HCT116 (cell line): ENCODE measurements at places on chromosomes 1 and 21.
A peak's percentile ranks its signal among the peaks of the same experiment; 100 is the strongest.

- DNase-seq: no peak
Measured at GRCh38 chr21:46347791-46348381, 23.9 kb downstream of the PCNT start.

GRCh38 chr1:200437556-200438203 is 27.8 kb upstream of the ZNF281 start:
- no peak for DNase-seq

DNA sequence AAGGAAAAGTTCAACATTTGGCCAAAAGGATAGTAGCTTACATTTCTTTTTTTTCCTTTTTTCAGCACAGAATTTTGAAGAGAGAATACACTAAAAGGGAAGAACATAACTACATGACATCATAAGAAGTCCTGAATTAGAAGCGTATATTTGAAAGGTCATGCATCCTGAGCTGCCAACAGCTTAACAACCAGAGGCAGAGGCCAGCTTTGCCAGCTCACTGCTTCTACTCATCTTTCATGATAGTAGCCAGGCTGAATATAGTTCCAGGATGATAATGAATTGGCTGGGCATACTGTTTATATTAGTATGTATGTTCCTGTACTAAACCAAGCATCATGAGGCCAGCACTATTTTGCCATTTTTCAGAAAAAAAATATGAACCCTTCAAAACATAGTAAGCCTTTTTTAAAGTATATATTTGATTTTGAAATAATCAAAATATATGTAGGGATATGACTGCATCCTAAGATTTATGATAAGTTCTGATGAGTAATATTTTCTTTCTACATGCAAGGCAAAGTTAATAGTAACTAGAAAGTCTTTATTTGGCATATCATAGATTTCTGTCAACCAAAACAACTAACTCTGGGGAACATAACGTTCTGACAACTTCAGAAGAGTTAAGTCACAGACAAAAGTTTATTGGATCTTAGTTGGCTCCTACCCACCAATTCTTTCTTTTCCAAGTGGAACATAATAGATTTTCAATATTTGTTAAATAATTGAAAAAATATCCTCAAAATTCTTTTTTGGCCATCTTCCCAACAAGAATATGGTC is 123.2 kb downstream of the DPYD start:
- DNase-seq: no peak

- no peak for DNase-seq
Measured at GRCh38 chr1:153960206-153960605, 1.8 kb upstream of the CRTC2 start.

DNA sequence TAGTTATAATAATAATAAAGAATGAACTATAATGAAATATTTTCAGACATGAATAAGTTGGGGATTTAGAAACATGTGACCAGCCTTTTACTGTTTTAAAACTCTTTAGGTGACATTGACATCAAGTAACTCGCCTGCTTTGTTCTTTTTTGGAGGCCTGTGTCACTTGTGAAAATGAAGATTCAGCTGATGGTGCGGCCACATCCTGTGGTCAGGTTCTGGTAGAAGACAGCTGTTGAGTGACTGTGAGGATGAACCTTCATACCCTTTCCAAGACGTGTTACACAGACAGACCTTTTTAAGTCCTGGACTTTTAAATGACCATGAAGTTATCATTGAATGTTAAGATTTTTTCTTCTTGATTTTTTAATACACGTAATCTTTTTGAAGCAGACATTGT is 10.3 kb downstream of the UTS2 start:
- no peak for DNase-seq

- no peak for DNase-seq
Measured at GRCh38 chr1:42305639-42306038, 29.4 kb downstream of the FOXJ3 start.

DNA sequence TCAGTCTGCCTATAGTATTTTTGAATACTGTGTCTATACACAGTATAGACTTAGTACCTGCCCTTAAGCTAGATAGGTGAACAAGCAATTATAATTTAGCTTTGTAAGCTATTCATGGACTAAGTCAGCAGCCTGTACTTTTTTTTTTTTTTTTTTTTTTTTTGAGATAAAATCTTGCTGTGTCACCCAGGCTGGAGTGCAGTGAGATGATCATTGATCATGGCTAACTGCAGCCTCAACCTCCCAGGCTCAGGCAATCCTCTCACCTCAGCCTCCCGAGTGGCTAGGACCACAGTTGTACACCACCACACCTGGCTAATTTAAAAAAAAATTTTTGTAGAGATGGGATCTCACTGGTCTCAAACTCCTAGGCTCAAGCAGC is 17.3 kb downstream of the ITSN1 start:
- DNase-seq: no peak

DNA sequence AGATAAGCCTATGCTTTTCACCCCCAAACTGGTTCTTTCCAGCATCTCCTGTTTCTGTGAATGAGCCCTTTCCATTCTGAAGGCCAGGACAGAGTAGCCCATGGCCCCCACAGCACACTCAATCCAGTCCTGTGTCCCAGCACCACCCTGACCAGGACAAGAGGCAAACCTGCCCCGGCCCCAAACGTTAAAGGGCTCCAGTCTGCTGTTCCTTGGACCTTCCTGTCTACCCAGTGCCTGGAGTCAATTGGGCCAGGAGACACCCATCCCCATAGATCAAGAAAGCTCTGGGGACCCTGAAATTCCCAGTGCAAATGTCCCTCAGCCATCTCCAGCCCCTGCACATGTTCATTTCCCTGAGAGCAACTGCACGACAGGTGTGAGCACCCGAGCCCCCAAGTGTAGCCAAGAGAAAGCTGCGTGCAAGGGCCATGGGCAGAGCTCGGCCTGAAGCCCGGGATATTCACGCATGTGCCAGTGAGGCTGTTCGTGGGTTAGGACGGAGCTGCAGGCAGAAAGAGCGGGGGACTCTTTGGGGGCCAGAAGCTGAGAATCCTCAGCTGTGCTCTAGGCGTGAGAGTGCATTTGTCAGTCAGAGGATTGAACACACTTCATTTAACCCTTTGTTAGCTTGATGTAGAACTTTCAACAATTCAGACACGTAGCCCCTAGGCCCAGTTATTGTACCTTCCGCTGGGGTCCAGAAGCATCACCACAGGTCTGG is 4.2 kb upstream of the RIPK4 start:
- DNase-seq: no peak

DNA sequence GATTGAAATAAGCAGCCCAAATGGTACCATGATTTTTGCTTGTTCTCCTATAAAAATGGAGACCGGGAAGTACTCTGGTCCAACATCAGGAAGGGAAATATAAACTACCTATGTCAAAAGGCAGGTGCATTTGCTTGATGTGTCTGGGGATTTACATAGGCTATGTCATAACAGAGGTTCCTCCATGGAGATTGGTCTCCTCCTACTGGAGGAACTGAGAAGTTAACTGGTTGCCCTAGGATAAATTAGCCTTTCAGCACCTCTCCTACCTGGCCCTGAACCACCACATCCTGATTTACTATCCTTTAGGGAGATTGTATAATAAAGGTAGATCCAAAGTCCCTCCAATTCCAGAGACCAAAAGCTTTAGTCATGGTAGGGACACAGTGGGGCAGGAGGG is 1109.3 kb upstream of the B3GALT2 start:
- DNase-seq: peak; percentile 33

GRCh38 chr1:239221656-239222055 is 164.7 kb upstream of the CHRM3 start:
- DNase-seq: no peak

DNA sequence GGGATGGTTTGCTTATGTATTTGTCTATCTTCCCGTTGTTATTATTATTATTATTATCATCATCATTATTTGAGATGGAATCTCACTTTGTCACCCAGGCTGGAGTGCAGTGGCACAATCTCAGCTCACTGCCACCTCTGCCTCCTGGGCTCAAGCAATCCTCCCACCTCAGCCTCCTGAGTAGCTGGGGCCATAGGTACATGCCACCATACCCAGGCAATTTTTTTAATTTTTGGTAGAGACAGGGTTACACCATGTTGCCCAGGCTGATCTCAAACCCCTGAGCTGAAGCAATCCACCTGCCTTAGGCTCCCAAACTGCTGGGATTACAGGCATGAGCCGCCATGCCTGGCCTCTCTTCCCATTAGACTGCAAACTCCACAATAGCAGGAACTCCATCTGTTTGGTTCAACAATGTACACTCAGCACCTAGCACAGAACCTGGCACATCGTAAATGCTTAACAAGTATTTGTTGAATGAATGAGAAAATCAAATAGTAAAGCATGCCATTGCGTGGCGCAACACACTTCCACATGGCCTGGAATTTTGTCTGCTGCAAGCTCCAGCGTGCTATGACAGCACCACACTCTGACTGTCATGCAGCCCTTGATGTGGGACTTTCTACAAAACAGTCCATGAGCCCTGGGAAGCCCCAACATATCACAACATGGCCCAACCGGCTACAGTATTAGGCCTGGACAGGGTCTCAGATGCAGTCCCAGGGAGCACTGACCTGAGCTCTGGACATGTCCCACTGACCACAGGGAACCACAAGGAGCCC is 3.8 kb upstream of the TINAGL1 start:
- DNase-seq: no peak

DNA sequence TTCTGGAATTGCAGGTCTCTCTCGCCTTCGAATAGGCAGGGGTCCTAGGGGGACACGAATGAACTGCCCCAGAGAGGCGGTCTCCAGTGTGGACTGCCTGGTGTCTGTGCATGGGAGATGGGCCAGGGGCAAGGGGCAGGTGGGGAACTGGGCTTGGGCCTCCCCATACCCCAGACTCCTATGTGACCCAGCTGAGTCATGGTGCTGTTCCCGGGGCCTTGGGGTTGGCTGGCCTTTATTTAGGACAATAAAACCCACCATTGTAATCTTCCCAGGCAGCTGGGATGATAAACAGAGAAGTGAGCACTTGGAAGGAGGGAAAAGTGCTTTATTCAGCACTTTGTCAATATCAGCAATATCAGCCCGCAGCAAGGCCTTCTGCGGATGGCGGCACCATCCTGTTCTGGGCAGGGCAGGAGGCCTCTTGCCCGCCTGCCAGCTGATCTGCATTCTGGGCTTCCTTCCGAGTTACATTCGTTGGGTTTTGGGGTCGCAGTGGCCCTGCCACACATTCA is 209.0 kb upstream of the TMEM51 start:
- DNase-seq: no peak

GRCh38 chr1:196180847-196181593 is 427.2 kb downstream of the KCNT2 start:
- DNase-seq: peak; percentile 72

DNA sequence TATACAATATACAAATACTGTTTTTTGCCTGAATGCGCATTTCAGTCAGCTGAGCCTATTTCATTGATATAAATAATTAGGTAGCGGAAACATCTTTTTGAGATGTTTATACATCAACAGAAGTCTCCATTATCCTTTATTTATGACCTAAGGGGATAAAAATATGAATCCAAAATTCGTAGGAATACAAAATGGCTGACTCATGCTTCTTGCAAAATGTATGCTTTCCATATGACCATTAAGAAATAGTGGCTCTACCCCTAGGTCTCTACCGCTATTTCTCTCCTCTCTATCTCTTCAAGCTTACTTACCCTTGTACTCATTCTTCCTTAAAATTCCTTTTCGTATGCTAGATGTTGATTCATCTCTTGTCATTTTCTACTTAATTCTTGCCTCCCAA is 338.4 kb upstream of the TMPRSS15 start:
- no peak for DNase-seq

DNA sequence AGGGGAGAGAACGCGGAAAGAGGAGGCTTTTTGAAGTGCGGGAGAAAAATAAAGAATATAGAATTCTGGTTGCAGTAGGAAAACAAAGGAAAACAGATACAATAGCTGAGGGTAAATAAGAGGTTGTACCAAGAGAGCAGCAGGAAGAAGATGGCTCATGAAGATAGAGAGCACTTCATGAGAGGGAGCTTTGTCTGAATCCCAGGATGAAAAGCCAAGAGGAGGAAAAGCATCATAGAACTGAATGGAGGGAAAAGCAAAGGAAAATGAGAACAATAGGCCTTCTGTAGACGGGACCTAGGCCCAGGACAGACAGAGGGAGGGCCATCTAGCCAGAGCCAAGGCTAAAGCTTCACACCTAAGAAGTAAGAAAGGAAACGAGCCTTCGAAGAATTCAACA is 49.5 kb downstream of the ATP6V1G3 start:
- no peak for DNase-seq

DNA sequence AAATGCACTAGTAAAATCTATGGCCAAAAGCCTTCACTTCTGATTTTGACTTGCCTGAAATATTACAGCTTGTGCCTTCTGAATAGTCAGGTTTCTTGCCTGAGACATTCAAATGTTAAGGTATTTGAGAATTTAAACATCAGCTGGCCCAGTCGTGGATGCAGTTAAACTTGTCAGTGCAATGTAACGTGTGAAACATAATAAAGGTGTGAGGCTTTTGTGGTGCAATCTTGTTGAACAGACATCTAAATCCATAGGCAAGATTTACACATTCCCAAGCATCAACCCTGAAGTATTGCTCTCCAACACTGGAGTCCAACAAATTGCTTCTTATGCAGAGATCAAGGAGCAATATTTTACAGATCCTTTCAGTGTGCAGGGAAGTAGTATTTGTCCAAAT is 4.4 kb downstream of the CCN1 start:
- no peak for DNase-seq

DNA sequence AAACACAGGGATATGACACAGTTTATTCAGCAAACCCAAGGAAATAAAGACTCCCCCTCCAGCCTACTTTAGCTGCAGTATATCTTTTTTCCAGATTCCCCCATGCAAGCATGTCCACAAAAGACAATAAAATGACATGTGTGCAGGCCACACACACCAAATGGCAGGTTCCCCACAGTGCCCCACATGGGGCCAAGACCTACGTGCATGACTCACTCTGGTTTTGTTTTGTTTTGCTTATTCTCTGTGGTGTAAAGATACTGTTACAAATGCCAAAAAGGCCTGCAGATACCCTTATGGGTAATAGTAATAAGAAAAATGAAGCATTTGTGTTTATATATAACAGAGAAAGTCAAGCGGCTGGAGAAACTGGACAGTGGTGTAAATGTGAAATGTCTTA is 71.6 kb downstream of the RD3 start:
- DNase-seq: no peak

GRCh38 chr1:231194476-231194842 is 32.6 kb downstream of the TRIM67 start:
- no peak for DNase-seq

- no peak for DNase-seq
Measured at GRCh38 chr1:42168763-42169162, 4.2 kb upstream of the GUCA2A start.

- DNase-seq: no peak
Measured at GRCh38 chr1:26014179-26014578, 7.4 kb upstream of the EXTL1 start.

DNA sequence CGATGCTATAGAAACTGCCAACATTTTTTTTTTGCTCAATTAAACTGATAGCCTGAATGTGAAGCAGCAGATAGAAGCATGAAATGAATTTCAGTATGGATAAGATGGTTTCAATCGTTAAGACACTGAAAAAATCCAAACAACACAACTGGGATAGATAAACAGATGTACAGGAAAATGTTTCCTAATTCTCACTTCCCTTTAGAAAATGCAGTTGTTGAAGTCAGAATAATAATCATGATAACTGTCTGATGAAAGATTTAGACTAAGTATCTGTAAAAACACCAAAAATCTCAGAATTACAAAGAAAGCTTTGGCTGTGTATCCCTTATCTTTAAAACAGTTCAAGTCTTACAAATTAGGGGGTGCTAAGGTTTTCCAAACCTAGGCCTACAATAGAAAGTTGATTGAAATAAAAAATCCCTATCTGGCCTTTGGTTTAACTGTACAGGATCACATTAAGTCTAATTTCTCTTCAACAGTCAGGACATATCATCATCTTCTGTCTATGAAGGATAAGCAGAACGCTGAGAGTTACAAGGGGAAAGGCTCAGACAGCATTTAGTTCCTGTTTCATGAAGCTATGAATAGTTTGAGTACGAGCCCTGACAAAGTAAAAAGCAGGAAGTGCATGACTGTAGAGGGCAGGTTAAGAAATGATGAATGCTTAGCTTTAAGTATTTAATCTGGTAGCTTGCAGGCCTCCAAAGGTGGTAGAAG is 203.2 kb downstream of the APP start:
- no peak for DNase-seq
